Hair follicle dermal papilla cell (primary cell): ENCODE measurements at places on chromosomes 1 and 21. TPM values are rescaled to one million over a fixed set of nuclear protein-coding genes. Genes with fewer than 3 reads are reported as not detected.

The MPZL1 gene
- total RNA-seq, result 175 and 188 TPM in 2 replicates

The MIS18A gene
- 2.3 and 2.4 TPM in 2 replicates for total RNA-seq

The NIBAN1 gene
- 44.8 and 56.3 TPM in 2 replicates for total RNA-seq

The TAF1A gene
- total RNA-seq, result 10.7 TPM in 2 replicates

The OR6N1 gene
- not detected in 2 replicates for total RNA-seq

The TENT5C gene
- total RNA-seq, result 0.49 and 0.61 TPM in 2 replicates

The GBP6 gene
- 0.16 TPM in 1 of 2 replicates, not detected in the other for total RNA-seq

The ZSWIM5 gene
- 0.24 and 0.49 TPM in 2 replicates for total RNA-seq

The TCHHL1 gene
- total RNA-seq, result not detected in 2 replicates

The SERTAD4 gene
- 13.0 and 25.7 TPM in 2 replicates for total RNA-seq

The S100A9 gene
- 0.49 TPM in 1 of 2 replicates, not detected in the other for total RNA-seq

The BATF3 gene
- total RNA-seq, result 1.1 and 1.8 TPM in 2 replicates

The TMEM61 gene
- 0.24 TPM in 1 of 2 replicates, not detected in the other for total RNA-seq

The ENAH gene
- total RNA-seq, result 76.3 and 89.2 TPM in 2 replicates
